T-helper 9 cell (primary cell): ENCODE measurements at places on chromosomes 3 and 15.

DNA sequence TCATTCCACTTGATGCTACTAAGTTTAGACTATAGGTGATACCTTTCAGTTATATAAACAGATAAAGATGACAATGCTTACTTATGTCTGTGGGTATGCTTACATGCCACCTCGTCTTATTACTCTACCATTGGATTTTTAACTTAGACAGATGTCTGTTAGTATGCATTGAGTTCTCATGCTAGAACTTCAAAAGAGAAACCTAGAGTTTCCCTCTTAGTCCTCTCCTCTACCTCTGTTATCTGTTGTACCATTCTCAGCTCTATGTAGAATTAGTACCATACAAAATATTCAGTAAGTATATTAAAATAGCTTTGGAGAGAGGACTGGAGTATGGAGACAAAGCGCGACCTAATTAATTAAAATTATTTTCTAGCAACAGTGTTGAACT, 111.3 kb downstream of the BBX start:
- DNase-seq, result no peak

GRCh38 chr3:143439817-143440216, 320.2 kb downstream of the CHST2 start:
- DNase-seq, result no peak

DNA sequence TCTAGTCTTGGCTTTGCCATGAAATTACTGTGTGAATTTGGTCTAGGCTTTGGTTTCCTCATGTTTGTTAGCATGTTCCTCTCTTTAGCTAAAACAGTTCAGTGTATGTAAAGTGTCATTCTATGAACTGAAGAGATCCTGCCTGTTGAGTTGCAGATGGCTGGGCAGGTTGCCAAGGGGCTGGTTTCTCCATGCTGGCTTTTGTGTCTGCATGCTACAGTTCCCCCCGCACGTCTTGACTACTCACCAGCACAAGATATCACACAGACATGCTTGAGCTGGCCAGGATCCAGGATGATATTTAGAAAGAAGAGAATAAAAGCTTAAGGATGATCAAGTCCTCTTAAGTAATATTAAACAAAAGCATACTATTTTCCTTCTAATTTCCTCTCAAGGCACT, 90.2 kb downstream of the CERS3 start:
- DNase-seq, result no peak

GRCh38 chr3:71288269-71288930, 295.1 kb downstream of the FOXP1 start:
- DNase-seq, result no peak

- no peak for DNase-seq
These were observed 667 bp downstream of the CEMIP start for GRCh38 chr15:80779658-80780415.

DNA sequence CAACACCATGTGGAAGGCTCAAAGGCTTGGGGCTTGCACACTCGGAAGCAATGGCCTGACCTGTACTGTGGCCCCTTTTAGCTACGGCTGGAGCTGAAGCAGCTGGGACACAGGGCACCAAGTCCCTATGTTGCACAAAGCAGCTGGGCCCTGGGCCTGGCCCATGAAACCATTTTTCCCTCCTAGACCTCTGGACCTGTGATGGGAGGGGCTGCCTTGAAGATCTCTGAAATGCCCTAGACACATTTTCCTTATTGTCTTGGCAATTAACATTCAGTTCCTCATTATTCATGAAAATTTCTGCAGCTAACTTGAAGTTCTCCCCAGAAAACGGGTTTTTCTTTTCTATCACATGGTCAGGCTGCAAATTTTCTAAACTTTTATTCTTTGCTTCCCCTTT, 85.6 kb upstream of the ALDH1A3 start:
- DNase-seq, result no peak

GRCh38 chr3:16140116-16140893, 34.2 kb upstream of the GALNT15 start:
- DNase-seq, result no peak

DNA sequence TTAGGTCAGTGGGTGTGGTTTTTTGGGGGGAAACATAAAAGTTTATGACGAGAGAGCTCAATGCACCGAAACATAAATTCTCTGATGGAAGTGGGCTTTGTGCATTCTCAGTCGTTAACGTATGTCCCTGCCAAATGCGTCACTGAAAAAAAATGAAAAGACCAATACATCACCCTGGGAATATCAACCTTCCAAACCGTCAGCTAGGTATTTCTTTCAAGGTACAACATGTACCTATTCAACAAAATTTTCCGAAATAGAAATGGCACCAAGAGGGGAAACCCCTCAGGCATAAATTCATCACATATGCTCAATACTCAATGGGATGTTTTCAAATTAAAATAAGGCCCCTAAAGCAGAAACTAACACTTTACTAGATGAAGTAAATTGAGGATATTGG, 266.6 kb upstream of the SUCLG2 start:
- no peak for DNase-seq

DNA sequence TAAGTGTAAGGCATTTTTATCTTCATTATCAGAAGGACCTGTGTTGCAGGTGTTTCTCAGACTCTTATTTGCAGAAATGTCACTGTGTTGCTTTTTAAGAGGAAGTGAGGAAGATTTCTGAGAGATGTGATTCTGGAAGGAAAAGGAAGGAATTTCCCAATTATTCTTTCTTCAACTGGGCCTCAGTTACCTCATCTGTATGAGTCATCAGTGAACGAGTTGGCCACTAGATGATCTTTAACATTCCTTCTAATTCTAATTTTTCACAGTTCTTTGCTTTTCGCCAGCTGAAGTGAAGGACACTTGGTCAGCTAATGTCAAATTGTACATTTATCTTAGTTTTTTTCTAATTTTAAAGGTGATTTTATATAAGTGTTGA, 28.9 kb downstream of the CLEC3B start:
- DNase-seq, result no peak

DNA sequence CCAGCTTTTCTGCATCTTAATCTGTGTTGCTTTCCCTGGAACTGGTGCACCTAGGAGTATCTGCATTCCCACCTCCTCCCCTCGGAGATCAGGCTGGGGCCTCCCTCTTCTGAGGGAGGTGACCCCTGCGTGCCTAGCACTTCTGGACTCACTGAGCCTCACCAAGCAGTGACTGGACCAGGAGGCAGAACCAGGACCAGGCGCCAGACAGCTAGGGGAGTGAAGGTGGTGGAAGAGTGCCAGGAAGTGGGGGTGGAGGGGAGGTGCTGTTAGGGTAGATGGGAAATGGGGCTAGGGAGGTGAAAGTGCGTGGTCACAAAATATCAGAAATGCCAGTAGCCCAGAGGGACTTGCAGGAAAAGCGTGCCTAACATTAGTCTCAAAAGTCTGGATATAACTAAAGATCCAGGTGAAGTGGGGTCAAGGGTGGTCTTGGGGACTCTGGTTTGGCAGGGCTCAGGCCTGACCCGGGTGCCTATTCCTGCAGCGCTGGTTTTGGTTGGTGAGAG, 1.2 kb downstream of the DUOXA2 start:
- DNase-seq, result no peak

- no peak for DNase-seq
These were observed 19.8 kb downstream of the RARRES1 start for GRCh38 chr3:158712443-158712842.

DNA sequence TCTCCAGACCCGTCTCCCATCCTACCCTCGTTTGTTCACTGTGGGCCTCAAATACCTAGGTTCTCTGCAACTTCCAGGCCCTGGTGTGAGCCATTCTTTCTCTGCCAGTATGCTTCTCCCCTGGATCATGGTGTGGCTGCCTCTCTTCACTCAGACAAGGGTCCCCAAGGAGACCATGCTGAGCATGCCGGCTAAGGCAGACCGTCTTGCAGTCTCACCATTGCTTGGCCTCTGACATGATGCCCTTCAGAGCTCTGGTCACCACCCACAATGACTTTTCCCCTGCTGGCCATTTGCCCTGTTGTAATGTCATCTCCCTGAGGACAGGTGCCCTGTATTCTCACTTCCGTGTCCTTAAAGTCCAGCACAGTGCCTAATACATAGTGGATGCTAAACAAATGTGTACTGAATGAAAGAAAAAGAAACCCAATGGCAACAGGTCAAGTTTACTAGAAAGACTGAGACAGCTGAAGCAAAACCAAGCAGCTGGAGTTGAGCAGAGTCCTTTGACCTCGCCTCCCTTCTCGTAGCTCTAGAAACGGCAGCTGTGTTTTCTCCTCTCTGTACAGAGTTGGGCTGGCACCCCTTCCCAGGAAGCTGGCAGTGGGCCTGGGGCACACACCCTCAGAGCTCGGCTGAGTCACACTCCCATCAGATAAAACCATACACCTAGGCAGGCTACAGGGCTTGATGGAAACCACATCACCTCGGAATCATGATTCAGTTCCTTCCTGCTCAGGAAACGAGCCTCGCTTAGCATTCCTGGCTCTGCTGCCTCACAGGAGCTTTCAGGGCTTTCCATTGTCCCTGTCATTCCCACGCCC, 8.6 kb downstream of the TLR9 start:
- peak; percentile 57 for DNase-seq

DNA sequence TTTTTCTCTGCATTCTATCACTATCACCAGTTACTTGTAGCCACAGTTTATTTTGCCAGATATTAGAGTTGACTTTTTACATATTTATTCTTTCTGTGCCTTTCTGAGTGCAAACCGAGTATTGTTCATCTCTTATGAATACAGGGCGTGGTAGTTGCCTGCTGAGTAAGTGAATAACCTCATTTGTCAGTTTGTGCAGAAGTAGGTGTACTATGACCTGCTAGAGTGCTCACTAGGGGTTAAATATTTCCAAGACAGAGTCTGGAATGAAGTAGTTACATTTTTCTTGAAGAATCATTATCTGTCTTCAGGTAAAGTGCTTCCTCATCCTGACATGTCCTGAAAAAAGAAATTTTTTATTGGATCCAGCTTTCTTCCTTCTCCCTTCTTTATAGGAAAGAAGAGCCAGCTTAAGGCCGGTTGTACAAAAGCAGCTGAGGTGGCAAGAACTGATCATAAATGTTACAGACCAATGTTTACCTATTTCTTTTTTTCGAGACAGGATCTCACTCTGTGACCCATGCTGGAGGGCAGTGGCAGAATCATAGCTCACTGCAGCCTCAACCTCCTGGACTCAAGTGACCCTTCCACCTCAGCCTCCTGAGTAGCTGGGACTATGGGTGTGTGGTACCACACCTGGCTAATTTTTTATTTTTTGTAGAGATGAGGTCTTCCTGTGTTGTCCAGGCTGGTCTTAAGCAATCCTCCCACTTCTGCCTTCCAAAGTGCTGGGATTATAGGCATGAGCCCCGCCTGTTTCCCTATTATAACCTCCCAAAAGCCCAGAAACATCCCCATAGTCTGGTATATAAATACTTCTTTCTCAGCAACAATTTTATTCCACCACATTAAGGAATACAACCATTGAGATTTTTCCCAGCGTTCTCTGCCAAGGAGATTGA, 182.5 kb downstream of the TPRG1 start:
- no peak for DNase-seq

- no peak for DNase-seq
These were observed 457.1 kb downstream of the SQOR start for GRCh38 chr15:46091860-46092450.

- no peak for DNase-seq
These were observed 17.8 kb downstream of the CGGBP1 start for GRCh38 chr3:88041005-88041404.

DNA sequence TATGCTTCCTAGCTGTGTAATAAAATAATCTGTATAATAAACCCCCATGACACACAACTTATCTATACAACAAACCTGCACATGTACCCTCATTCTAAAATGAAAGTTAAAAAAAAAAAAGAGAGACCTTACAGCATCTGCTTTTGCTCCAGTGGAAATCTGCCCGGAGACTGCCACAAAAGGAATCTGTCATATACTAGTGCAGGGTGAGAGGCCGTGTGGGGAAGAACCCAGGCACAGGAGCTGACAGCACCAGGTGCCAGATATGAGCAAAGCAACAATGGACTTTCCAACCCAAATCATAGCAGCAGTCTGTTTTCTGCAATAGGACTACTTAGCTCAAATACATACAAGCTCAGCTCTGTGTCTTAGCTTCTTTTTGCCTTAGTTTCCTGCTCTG, 346.5 kb downstream of the ROBO1 start:
- DNase-seq, result no peak

- DNase-seq, result no peak
These were observed 91.2 kb downstream of the ARRDC4 start for GRCh38 chr15:98051734-98052133.

DNA sequence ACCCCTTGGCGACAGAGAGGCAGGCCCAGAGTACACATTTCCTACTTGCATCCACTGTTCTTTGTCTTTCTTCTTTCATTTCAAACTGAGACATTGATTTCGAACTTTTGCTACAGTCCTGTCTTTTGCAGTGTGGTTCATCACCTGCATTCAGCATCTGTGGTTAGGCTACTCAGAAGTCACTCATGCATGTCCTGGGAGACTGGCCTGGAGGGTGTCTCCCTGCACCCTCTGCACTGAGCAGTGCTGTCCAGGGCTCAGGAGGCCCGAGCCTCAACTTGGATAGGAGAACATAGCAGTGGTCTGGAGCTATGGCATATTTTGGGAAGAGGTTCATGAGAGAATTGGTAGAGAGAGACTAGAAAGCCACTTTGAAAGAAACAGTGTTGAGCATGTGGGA, 240.2 kb upstream of the TPRG1 start:
- DNase-seq, result no peak

DNA sequence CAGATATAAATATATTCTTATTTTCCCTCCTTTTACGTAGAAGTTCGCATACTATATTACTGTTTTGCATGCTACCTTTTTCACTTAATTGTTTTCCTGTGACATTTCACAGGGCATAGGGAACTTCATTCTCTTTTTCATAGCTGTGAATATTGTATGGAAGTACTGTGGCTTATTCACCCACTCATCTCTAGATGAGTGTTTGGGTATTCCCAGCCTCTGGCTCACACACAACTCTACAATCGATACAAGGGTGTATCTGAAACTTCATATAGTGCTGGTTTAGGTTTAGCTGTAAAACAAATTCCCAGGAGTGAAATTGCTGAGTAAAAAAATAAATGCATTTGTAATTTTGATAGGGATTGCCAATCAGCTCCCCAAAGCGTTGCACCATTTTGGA, 55.3 kb upstream of the MAGI1 start:
- no peak for DNase-seq

- no peak for DNase-seq
These were observed 984 bp upstream of the RPP25 start for GRCh38 chr15:74957476-74958035.

GRCh38 chr3:16687221-16687620, 82.0 kb upstream of the DAZL start:
- DNase-seq, result no peak

DNA sequence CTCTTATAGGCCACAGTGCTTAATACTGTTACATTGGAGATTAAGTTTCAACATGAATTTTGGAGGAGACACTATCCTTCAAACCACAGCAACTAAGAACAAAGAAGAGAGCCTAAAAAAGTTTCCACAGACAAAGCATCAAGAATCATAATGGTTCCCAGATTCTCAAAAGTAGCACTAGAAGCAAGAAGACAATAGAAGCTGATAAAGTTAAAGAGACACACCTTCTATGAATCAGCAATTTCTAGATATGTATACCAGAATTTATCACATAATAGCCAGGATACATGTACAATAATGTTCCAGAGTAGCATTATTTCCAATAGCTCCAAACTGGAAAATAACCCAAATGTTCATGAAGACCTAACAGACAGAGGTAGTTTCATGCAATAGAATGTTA, 12.2 kb downstream of the NKIRAS1 start:
- no peak for DNase-seq
